MM.1S (cell line): ENCODE measurements at places on chromosomes 4 and X.

DNA sequence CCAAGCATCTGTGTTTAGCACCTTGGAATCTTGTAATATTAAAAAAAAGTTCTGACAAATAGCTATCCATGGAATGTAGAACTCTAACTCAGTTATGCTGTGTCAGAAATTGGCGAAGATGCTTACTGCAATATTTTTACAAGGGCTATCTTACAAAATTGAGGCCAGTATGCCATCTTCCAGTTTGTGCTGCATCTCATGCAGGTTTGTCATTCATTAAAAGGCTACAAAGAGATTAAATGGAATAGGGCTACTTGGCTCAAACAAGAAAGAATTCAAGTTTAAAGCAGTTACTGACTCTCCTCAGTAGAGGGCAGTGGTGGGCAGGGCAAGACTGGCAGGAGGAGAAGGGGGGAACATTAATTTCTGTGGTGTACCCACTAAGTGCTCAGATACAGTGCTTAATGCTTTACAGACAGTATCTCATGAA is 66.5 kb downstream of the SHROOM4 start:
- no peaks in the 10 kb centered on the region for H3K27me3 ChIP-seq
- no peaks in the 10 kb centered on the region for H3K4me1 ChIP-seq
- H3K27ac ChIP-seq: no peak overlapping the region
- H3K4me3 ChIP-seq: no peak overlapping the region

DNA sequence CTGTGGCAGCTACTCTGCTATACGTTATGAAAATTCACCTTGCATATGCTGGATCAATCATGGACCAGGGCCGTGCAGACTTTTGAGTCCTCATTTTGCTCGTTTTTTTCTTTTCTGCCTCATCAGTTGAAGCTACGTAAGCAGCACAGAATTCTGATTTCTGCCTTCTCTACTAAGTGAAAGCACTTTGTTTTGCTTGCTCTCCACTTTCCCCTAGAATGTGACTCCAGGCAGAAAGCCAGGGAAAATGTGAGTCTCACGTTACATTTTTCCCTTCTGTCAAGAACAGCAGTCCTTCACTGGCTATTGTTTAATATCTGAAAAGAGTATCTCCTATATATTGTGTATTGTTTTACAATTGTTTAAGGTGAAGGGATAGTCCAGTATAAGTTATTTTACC is 1840.1 kb downstream of the PCDH7 start:
- H3K36me3 ChIP-seq: no peaks in the 10 kb centered on the region
- 0 out of 2 replicates have a peak, but pooled peaks cover 4% of the 10 kb centered on the region for H3K4me1 ChIP-seq
- H3K27ac ChIP-seq: no peak overlapping the region
- no peaks in the 10 kb centered on the region for H3K27me3 ChIP-seq
- DNase-seq: no peak

DNA sequence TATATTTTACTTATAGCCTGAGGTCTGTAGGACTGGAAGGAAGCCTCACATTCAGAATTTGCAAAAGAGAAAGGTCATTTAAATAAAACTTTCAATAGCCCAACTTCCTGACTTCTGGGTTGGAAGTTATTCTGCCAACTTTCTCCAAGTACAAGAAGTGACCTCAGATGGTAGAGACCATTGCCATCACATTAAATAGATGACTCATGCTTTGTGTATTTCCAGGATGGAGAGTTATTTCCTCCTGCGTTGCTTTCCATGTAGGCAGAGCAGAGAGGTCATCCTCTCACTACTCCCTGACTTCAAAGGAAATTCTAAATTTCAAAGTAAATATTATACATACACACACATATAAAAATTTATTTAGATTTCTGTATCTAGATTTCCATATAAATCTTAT is 73.0 kb upstream of the NR3C2 start:
- no peak for DNase-seq
- no peaks in the 10 kb centered on the region for H3K27me3 ChIP-seq
- no peaks in the 10 kb centered on the region for H3K36me3 ChIP-seq
- H3K4me3 ChIP-seq: no peak overlapping the region
- H3K4me1 ChIP-seq: no peaks in the 10 kb centered on the region

- peak overlapping the region; percentile 62; the same call in 1 of the 2 replicates for H3K27ac ChIP-seq
- H3K4me1 ChIP-seq: 0 out of 2 replicates have a peak, but pooled peaks cover 10% of the 10 kb centered on the region
- no peaks in the 10 kb centered on the region for H3K36me3 ChIP-seq
- H3K27me3 ChIP-seq: no peaks in the 10 kb centered on the region
These were observed 677 bp downstream of the PTPN13 start for GRCh38 chr4:86594559-86595425.

GRCh38 chr4:18071894-18072293 is 50.3 kb upstream of the LCORL start:
- no peak overlapping the region for H3K27ac ChIP-seq
- no peaks in the 10 kb centered on the region for H3K36me3 ChIP-seq
- no peak for DNase-seq
- peaks cover 5% of the 10 kb centered on the region; the same call in 1 of the 2 replicates for H3K4me1 ChIP-seq

DNA sequence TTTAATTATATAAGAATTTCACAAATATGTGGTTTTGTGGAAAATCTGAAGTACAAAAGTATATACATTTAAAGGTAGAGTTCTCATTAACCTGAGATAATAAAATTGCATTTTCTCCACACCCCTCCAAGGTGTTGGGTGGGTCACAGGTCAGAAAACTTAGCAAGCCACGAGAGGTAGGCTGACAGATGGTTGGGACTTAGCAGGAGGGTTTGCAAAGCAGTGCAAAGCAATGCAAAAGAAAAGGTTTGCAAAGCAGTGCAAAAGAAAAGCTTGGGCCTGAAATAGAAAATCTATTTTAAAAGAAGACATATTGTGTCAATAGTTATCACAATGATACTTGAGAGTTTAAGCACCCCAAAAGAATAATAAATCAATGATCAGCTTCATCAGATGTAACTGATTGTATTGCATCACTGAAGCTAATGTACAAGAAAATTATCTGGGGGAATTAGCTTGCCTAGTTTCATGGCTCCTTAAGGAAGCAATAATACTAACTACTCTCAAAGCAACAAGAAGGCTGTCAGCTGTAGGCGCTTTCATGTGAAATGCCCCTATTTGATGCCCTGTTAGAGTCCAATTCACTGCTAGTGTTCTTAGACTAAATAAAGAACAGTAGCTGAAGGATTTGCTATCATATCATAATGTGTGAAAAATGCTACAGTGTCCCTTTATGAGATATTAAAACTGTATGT is 319.5 kb downstream of the KCNIP4 start:
- H3K4me3 ChIP-seq: no peak overlapping the region
- no peaks in the 10 kb centered on the region for H3K4me1 ChIP-seq
- H3K27me3 ChIP-seq: no peaks in the 10 kb centered on the region
- DNase-seq: no peak
- no peak overlapping the region for H3K27ac ChIP-seq
- no peaks in the 10 kb centered on the region for H3K36me3 ChIP-seq

DNA sequence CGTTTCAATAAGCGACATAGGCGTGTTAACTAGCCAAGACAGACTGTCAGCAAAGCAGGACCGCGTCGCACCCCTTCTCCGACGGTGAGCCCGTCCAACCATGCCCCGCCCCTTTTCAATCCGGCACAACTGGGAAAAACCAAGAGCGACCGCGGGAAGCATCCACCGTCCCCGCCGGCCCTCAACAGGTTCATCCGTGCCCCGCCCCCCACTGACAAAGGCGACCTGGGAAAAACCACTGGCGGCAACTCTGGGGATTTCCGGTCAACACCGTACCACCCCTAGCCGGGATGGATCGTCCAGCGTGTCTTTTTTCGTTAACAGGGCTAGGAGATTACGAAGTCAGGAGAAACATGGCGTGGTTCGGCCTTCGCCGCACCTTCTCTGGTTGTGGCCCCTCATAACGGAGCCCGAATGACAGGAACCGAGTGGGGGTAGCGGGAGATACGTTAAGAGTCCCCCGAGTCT is 377 bp downstream of the TIMM17B start:
- H3K27ac ChIP-seq: peak overlapping the region; percentile 98
- DNase-seq: peak; percentile 53
- peak overlapping the region; percentile 88 for H3K4me3 ChIP-seq
- H3K4me1 ChIP-seq: no peaks in the 10 kb centered on the region
- no peaks in the 10 kb centered on the region for H3K36me3 ChIP-seq

GRCh38 chr4:1967512-1968149 is 41.1 kb downstream of the NELFA start:
- H3K27me3 ChIP-seq: no peaks in the 10 kb centered on the region
- H3K4me1 ChIP-seq: no peaks in the 10 kb centered on the region
- H3K36me3 ChIP-seq: peaks cover 9% of the 10 kb centered on the region; the same call in 1 of the 2 replicates
- H3K27ac ChIP-seq: no peak overlapping the region
- DNase-seq: no peak

DNA sequence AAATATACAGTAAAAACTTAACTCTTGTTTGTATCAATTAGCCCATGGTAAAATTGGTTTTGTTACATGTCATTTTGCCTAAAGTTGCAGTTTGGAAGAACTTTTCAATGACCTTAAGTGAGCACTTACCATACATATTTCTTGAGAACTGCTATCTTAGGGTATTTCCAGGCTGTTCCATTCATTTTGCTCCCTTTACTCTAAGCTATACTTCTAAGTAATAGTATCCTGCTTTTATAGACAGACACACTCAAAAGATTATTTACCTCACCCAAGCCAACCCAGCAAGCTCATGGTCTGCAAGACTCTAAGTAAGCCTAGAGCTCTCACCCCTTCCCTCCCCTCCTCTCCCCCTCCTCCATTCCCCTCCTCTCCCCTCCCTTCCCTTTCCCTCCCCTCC is 294.0 kb downstream of the HS3ST1 start:
- H3K27me3 ChIP-seq: no peaks in the 10 kb centered on the region
- no peaks in the 10 kb centered on the region for H3K36me3 ChIP-seq
- peaks cover 24% of the 10 kb centered on the region for H3K4me1 ChIP-seq
- no peak overlapping the region for H3K4me3 ChIP-seq

DNA sequence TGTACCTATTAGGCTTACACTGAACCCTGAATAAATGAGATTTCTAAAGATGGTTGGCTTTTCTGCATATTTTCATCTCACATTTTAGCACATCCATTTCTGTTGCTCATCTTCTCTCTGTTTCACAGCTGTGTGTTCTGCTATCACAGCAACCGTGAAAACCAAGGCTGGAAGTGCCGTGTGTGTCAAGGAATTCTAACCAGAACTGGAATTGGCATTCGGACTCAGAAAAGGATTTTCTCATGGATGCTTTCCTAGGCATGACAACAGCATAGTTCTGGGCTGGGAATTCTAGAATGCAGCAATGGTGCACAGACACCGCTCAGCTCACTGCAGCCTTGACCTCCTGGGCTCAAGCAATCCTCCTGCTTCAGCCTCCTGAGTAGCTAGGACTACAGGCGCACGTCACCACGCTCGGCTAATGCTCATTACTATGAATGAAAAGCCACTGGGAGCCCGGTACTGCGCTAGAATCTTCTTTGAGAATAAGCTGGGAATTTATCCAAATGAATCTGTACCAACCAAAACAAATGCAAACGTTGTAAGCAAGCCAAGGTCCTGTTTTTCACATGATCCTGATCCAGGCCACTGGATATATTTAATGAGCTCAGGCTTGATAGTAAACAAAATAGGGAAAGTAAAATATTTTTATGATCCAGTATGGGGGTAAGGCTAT is 105.2 kb downstream of the RBM47 start:
- no peak for DNase-seq
- H3K27ac ChIP-seq: no peak overlapping the region
- H3K4me3 ChIP-seq: no peak overlapping the region
- H3K4me1 ChIP-seq: no peaks in the 10 kb centered on the region
- no peaks in the 10 kb centered on the region for H3K27me3 ChIP-seq
- H3K36me3 ChIP-seq: no peaks in the 10 kb centered on the region

DNA sequence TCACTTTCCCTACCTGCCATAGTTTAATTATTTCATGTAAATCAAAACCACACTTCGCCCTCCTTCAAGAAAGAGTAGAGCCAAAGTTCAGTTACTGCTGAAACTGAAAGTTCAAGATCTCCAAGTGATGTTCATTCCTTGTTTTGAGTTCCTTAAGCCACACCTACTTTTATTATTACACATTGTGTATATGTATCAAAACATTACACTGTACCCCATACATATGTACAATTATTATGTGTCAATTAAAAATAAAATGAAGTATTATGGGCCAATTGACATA is 892.3 kb upstream of the NDST4 start:
- H3K27ac ChIP-seq: no peak overlapping the region
- H3K4me1 ChIP-seq: peaks cover 5% of the 10 kb centered on the region; the same call in 1 of the 2 replicates
- DNase-seq: no peak
- no peaks in the 10 kb centered on the region for H3K36me3 ChIP-seq

DNA sequence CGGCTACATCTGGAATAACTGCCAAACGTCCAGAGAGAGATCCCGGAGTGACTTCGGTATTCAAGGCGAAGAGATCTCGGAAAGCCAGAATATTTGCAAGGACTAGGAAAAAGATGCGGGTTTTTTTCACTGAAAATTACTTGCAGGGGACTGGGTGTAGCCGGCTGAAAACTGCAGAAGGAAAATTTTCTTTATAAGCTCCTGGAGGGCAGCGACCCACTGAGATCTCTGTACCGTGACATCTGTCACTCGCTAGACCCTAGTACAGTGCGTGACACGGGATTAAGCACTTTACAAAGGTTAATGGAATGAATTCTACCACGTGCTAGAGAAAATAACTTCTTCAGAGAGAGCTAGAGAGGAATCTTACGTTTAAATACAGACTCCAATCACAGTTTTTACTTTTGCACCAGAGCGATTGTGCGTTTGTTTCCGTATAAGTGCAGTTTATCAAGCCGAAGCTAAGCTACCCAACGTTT is 1.1 kb upstream of the LCORL start:
- DNase-seq: peak; percentile 18
- H3K27me3 ChIP-seq: no peaks in the 10 kb centered on the region
- peak overlapping the region; percentile 94; the same call in 1 of the 2 replicates for H3K27ac ChIP-seq
- peak overlapping the region; percentile 82 for H3K4me3 ChIP-seq

DNA sequence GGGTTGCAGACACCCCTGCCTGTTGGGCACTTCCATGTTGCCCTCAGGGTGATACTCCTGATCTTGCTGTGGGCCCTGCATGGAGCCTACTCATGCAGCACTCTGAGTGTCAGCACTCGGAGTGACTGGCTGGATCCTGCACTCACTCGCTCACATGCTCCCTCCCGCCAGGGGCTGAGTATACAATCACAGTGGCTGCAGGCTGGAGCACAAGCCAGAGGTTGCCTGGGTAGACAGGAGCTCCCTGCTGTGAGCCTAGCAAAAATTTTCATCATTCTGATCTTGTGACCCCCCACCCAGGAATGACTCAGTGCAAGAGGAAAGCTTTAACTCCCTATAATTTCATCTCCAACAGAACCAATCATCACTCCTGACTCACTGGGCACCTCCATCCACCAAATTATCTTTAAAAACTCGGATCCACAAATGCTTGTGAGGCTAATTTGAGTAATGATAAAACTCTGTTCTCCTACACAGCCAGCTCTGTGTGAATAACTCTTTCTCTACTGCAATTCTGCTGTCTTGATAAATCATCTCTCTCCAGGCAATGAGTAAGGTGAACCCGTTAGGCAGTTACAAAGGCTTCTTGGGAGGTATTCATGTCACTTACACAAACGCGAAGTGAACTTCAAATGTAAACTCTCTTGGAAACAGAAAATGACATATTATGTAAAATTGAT is 1180.8 kb upstream of the PABPC4L start:
- no peak for DNase-seq
- H3K4me1 ChIP-seq: no peaks in the 10 kb centered on the region
- H3K36me3 ChIP-seq: no peaks in the 10 kb centered on the region
- H3K27me3 ChIP-seq: no peaks in the 10 kb centered on the region

- H3K27me3 ChIP-seq: no peaks in the 10 kb centered on the region
- DNase-seq: no peak
- H3K4me1 ChIP-seq: no peaks in the 10 kb centered on the region
- no peaks in the 10 kb centered on the region for H3K36me3 ChIP-seq
- no peak overlapping the region for H3K27ac ChIP-seq
These were observed 41.5 kb downstream of the CBLL2 start for GRCh38 chrX:22314211-22314610.

- H3K4me1 ChIP-seq: no peaks in the 10 kb centered on the region
- no peak overlapping the region for H3K27ac ChIP-seq
These were observed 349.4 kb downstream of the CCSER1 start for GRCh38 chr4:90476586-90476985.

GRCh38 chrX:47235691-47236103 is 2.9 kb downstream of the USP11 start:
- no peak for DNase-seq
- H3K27ac ChIP-seq: no peak overlapping the region
